ENCODE measurements at places on chromosomes 16 and 17. TPM values are rescaled to one million over a fixed set of nuclear protein-coding genes. Genes with fewer than 3 reads are reported as not detected.

EVI2B gene
- 2.2 TPM for polyA plus RNA-seq

CLEC3A gene
- not detected for polyA plus RNA-seq

PYY gene
- not detected for polyA plus RNA-seq

ABCC12 gene
- 0.08 TPM for polyA plus RNA-seq

HP gene
- polyA plus RNA-seq: 4.3 TPM

ABI3 gene
- 3.5 TPM for polyA plus RNA-seq

DDX28 gene
- 10.7 TPM for polyA plus RNA-seq

TNFRSF17 gene
- polyA plus RNA-seq: not detected

SOX9 gene
- polyA plus RNA-seq: 7.6 TPM

HOXB7 gene
- polyA plus RNA-seq: 0.12 TPM

RNF43 gene
- polyA plus RNA-seq: 1.9 TPM

IFT20 gene
- polyA plus RNA-seq: 17.4 TPM

- no peak for DNase-seq
These were observed 8.8 kb upstream of the TRAP1 start for GRCh38 chr16:3726021-3726687.

DNA sequence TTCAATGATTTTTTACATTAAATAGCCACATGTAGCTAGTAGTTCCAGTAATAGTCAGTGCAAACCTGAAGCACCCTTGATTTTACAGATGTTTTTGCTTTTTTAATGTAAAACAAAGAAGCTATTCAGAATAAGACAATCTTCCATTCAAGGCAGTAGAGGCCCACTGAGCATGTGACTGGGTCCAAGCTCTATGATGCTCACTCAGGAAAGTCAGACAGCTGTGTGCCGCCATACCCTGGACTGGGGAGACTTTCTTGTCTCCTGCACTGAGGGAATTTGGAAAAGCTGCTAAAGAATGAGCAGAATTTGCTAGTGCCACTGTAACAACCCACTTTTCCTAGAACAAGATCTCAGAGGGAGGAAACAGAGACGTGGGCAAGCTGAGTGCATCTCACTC lies 11.5 kb downstream of the CENPN start:
- DNase-seq: no peak

DNA sequence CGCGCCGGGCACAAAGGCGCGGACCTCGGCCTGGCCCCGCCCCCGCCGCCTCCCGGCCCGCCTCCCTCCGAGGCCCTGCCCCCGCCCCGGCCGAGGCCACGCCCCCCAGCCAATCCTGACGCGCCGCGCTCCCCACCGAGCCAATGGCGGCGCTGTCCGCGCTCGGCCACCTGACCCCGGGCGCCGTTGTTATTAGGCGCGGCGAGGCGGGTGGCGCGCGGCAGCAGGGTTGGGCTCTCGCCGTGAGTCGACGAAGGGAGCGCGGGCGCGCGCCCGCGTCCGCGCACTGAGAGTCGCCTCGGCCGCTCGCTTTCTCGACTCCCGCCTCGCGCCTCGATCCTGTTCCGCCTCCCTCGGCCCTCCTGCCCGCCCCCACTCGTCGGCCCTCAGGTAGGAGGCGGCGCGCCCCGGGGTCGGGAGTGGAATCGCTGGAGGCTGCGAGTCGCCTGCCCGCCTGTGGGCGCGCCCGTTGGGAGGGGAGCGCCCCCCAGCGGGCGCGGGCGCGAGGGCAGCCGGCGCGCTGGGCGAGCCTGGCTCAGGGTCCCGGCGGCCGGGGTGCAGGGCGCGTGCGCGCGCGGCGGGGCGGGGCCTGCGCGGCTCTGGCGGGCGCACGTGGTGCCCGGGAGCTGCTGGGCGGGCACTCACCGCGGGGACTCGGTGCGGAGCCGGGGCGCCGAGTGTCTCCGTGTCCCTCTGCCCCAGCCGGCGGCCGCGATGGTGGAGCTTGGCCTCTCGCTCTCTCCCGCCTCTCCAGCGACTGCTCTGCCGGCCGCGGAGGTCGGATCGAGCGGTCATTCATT lies 405 bp upstream of the CBLN1 start:
- DNase-seq: peak; percentile 84

- DNase-seq: no peak
These were observed 769 bp downstream of the CD19 start for GRCh38 chr16:28932339-28933141.

GRCh38 chr16:82834151-82834815 lies 207.5 kb downstream of the CDH13 start:
- DNase-seq: no peak

DNA sequence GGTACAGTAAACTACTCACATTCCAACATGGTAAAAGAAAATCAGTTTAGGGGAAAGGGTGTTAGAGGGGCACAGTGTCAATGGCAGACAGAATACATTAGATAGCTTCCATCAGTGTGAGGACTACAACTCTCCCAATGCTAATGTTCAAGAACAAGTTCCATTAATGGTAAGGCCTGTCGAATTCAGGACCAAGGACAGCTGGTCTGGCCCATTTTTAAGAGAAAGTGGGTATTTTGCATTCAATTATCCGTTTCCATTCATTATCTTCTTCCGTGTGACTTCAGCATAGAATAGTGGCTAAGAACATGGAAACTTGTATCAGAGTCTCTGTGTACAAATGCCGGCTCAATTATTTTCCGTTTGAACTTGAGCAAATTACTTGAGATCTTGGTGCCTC lies 98.4 kb downstream of the XYLT1 start:
- no peak for DNase-seq

DNA sequence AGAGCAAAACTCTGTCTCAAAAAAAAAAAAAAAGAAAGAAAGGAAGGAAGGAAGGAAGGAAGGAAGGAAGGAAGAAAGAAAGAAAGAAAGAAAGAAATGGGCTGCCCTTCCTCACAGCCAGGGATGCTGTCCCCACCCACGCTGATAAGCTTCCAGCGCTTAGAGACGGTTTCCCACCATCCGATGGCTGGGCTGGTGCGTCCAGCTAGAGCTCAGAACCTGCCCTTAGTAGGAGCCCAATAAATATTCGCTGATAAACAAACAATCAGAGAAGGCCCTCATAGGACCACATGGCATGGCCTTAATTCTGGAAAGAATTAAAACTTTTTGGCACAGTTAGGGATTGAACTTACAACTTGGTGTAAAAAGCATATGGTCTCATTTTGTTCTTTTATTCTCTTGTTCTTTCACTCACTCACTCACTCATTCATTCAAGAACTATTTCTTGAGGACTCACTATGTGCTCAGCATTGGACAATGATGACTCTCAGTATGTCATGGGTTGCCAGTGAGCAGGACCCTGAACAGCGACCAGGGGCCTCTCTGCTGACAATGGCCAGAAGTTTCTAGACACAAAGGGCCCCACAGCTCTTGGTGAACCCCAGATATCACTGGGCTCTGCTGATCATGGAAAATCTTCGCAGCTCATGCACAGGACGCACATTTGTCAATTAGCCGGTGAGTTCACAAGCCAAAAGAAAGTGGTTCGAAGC lies 32.5 kb upstream of the TNRC6C start:
- DNase-seq: no peak

DNA sequence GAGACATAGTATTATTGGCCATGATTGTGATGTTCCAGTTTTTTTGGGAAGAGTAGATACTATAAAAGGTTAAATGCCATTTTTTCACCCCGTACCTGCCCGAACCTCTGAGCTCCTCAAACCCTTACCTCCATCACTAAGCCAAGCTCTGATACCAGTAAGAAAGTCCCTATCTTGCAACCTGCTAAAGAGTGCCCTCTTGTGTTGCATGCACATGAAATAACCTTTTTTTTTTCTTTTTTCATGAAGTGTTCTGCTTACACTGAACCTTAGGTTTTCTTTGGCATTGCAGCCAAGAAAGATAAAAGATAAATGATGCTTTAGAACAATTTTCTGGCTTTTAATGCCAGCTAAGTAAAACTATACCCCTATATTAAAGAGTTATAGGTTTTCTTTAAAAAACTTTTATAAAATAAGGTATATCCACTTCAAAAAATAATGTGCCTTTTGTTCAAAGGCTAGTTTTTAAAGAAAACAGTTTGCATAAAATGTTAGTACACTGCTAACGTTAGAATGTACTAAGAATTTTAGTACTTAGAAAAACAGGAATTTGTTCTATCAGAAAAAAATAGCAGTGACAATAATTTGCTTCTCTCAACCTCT lies 295.3 kb upstream of the PMFBP1 start:
- no peak for DNase-seq

DNA sequence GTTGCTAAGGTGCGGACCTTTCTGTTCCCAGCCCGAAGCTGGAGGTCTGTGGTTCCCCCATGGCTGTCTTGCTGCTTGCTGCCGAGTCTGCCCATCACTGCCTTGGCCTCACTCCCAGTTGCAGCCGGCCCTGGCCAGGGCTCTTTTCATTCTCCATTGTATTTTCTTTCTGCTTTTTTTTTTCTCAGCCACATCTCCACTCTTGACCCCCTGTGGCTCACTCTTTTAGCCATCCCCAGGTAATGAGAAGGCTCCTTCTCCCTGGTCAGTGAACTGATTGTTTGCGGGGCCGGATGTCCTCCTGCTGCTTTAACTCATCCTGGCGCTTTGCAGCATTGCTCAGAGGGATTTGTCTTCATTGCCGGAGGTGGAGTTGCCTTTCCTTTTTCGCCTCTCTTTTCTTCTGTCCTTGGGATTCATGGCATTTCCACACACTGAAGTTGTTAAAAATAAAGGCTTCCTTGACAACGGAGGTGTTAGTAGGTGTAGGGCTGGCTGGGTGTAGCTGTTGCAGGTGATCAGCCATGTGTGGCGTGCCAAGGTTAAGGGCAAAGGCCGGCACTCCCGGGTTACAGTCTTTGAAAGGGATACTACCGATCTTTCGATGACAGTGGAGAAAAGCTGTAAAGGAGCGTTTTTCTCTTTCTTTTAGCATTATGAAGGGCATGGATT lies 34.1 kb downstream of the MAP2K6 start:
- no peak for DNase-seq

- DNase-seq: no peak
These were observed 929 bp downstream of the SLC25A11 start for GRCh38 chr17:4938688-4939545.

DNA sequence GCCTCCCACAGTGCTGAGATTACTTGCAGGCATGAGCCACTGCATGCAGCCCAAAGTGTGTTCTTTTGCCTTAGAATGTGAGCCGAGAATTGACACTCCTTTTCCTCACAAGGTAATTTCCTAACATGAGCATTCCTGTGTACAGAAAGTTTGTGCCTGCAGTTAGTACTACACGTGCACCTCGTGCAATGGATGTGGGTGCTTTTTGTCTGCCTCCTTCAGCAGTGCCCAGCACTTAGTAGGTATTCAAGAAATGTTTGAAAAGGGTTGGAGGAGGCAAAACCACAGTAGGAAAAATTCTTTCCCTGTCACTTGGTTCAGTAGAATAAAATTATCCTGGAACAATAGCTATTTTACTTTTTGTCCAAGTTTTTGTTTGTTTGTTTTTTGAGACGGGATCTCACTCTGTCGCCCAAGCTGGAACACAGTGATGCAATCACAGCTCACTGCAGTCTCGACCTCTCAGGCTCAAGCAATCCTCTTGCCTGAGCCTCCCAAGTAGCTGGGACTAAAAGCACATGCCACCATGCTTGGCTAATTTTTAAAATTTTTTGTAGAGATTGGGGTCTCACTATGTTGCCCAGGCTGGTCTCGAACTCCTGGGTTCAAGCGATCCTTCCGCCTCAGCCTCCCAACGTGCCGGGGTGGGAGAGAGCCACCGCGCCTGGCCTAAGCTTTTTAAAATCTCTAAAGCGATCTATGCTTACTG lies 2.4 kb downstream of the NDE1 start:
- no peak for DNase-seq

DNA sequence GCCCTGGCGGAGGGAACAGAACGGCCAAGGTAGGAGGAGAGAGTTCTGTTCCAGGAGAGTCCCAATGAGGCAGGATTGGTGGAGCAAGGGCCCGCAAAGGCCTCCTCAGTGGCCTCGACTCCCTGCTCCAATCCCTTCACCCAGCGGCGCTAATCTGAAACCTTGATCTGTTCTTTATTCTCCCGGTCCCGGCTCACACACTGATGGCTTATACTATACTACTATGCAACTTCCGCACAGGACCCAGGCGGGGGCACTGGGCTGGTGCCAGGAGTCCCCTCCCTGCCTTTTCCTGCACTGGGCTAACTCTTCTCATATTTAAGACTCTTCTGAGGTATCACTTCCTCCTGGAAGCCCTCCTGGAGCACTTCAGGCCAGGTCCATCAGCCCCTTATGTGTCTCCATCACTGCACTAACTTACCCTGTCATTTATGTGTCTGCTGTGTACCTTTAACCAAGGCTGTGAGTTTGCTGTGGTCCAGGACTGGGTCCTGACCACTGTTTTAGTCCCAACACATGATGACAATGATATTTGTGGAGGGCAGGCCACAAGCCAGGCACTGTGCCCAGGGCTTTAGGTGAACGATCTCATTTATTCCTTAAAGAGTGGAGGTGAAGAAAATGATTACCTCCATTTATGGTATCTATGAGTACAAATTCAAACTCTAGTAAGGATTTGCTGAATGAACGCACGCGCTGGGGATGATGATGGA lies 6.8 kb downstream of the CCDC102A start:
- DNase-seq: no peak

DNA sequence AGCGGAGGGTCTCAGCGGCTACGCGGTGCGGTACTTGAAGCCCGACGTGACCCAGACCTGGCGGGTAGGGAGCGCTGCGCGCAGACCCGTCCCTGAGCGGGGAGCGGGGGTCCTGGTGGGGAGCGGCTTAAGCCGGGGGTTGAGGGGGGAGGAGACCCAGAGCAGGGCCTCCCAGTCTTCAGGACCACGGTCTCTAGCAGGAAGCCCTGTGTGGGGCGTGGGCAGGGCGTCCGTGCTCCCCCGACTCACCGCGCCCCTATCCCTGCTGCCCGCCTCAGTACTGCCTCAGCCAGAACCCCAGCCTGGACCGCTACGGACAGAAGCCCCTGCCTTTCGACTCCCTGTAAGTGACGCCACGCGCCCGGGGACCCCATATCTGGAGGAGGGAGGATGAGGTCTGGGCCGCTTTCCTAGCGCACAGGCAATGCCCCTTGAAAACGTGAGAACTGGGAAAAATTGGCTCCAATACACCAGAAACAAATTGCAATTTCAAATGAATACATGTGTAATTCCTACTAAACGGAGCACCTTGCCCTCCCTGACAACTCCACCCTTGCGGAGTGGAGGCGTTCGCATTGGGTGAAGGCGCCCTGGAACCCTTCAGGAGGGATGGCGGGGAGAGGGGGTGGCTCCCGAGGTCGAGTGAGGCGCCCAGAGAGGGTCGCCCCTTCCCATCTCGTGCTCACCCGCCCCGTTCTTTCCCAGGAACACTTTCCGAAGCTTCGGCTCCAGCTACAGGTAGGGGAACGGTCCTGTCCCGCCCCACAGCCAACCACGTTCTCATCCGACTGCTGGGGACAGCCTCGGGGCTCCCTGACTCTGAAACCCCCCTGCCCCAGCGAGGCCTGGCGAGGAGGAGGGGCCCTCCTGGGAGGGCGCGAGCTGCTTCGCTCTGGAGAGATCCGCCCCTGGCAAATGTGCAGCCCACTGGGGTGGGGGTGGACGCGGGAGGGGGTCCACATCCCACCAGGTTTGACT lies 14.6 kb upstream of the CNGB1 start:
- peak; percentile 66 for DNase-seq

DNA sequence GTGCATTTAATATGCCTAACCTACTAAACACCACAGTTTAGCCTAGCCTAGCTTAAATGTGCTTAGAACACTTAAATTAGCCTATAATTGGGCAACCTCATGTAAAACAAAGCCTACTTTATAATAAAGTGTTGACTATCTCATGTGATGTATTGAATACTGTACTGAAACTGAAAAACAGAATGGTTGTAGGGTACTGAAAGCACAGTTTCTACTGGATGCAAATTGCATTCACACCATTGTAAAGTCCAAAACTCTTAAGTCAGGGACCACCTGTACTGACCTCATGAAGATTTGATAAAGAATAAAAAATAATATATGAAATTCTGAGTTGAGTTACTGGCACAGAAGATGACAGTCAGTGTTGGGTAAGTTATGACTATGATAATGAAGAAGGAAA lies 625.4 kb upstream of the SOX9 start:
- no peak for DNase-seq

Data from heart left ventricle (tissue), 16 donors.